ENCODE measurements at places on chromosomes 1 and 21.

DNA sequence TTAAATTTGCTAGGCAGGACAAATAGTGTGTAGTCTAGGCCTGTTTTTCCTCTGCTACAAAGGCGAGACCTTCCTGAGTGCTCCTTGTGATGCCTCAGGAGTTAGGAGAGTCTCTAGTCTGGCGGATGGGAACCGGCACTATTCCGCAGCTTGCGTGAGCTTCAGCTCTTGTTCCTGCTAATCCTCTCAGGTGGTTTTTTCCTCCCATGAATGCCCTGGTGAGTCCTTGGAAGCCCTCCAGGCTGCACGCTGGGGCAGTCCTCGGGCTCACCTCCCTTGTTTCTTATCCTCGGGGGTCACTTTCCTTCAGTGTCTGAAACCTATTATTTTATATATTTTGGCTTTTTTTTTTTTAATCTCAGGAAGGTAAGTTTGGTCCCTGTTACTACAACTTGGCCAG is 28.2 kb downstream of the UTS2 start:
- DNase-seq: no peak

DNA sequence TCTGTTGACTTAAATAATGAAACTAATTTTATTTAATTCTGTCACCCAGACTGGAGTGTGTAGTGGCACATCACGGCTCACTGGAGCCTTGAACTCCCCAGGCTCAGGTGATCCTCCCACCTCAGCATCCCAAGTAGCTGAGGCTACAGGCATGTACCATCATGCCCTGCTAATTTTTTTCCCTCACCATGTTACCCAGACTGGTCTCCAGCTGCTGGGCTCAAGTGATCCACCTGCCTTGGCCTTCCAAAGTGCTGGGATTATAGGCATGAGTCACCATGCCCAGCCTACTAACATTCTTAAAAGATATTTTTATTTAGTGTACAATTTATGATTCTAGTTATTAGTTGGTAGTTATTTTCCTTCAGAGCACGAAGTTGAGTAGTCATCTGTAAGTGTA is 49.5 kb downstream of the NRDC start:
- DNase-seq: no peak

DNA sequence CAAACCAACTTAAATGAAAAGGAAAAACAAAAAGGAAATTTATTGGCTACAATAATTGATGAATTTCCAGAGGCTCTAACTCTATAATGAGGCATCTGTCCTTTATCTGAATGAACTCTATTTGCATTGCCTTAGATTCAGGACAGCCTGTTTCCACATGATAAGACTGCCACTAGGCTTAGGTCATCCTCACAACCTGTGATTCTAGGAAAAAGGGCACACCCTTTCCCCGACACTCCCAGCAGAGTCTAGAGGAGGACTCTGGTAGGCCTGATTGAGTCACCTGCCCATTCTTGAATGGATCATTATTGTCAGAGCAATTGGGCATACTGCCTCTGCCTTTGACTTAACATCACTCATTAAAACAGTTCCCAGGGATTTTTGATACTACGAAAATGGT is 262.8 kb downstream of the TPR start:
- DNase-seq: no peak

GRCh38 chr1:156337052-156337887 is 822 bp downstream of the CCT3 start:
- DNase-seq: no peak

DNA sequence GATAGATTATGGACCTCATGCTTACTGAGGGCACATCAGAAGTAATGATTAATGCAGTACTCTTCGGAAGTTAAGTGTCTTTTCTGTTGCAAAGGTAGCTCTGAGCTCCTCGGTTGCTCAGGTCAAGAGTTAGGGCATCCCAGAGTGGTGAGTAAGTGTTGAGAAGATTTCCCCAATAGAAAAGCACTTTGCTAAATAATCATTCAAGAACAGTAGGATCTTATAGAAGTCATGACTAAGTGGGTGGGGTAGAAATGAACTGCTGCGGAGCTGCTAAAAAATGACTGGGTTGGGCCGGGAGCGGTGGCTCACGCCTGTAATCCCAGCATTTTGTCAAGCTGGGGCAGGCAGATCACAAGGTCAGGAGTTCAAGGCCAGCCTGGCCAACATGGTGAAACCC is 648.6 kb upstream of the CAMK1G start:
- DNase-seq: no peak

DNA sequence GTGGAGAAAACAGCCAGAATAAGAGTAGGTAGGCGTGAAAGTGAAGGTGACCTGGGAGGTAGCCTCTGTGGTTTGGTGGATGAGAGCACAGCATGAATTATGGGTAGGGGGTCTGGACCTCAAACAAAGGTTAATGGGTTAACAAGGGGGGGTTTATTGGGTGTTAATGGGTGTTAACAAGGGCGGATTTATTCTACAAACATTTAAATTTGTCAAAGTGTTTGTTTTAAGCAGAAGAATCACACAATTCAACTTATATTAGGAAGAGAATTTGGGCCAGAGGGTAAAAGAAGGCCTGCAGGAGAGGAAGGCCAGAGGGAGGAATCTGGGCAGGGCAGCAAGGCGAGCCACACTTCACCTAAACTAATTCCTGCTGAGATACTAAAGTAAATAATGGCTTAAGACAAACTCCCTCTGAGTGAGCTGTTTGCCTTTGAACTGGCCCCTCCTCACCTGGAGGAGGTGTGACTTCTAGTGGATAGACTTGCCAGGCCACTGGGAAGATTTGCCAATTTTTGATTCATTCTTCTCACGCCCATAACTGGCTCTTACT is 191.7 kb downstream of the GIPC2 start:
- no peak for DNase-seq

- no peak for DNase-seq
Measured at GRCh38 chr1:108199781-108200686, at the start of gene SLC25A24. Gene SLC25A24, minus strand, starts transcription at chr1:108200343. Its CDS starts 205 bp downstream, at chr1:108200138.

GRCh38 chr1:108059945-108060344 is 95.0 kb upstream of the VAV3 start:
- no peak for DNase-seq

All from NCI-H187 treated with DMSO at 0.1 percent for 48 hours (cell line).